Activated B cell treated with CpG ODN at 0.5 μM for 24 hours (primary cell): ENCODE measurements at places on chromosomes 13 and 19.

DNA sequence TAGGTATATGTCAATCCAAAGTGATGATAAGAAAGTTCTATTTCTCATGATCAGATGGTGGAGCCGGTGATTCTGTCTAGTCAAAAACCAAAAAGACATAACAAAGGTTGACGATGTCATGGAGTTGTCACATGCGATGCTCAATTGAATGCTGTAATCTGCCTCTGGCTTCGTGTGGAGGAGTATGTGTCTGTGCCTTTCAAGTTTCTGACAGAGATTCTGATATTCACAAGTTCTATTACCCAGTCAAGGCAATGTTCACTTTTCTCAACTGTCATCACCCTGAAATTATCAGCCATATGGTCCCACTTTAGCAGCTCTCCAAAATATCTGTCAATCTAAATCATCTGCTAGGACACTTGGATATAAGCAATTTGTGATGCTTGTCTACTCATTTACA, 367.6 kb upstream of the PRR20A start:
- no peaks in the 10 kb centered on the region for H3K27me3 ChIP-seq
- no peak overlapping the region for H3K27ac ChIP-seq
- H3K4me1 ChIP-seq: no peaks in the 10 kb centered on the region
- no peak overlapping the region for H3K4me3 ChIP-seq

GRCh38 chr19:39263912-39264305, 4.3 kb upstream of the IFNL2 start:
- H3K27me3 ChIP-seq: peaks cover 31% of the 10 kb centered on the region
- H3K36me3 ChIP-seq: no peaks in the 10 kb centered on the region
- DNase-seq: no peak
- no peak overlapping the region for H3K27ac ChIP-seq

DNA sequence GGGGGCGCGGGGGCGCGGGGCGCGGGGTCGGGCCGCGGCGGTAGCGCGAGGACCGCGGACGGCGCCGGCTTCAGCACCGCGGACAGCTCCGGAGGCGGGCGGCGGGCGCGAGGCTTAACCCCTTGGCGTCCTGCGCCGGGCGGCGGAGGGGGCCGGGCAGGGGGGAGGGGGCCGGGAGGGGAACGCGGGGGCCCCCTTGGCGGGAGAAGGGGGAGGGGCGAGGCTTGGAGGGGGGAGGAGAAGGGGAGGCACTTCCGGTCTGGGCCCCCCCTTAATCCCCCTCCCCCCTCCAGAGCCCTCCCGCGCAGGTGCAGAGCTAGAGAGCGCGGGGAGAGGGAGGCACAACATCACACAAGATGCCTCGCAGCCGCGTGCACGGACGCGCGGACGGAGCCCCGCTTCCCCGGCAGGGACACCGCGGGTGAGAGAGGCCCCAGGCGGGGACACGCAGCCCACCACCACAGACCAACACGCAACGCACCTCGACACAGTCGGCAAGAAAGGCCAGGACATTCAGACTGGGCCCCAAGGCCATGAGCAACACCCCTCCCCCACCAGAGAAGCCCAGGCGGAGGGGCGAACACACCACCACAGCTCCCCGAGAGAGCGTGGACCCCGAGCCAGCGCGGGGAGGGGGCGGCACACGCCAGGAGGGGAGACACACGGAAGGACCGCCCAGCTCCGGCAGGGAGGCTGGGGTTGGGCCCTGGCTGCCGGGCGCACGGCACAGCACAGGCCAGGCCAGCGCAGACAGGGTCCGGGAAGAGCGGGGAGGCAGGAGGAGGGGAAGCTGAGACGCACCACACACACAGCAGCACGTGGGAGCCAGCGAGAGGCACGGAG, 24.1 kb downstream of the SHANK1 start:
- no peaks in the 10 kb centered on the region for H3K36me3 ChIP-seq
- no peak for DNase-seq
- no peak overlapping the region for H3K4me3 ChIP-seq

GRCh38 chr13:91133941-91134802, 213.3 kb upstream of the MIR17HG start:
- no peak overlapping the region for H3K4me3 ChIP-seq
- H3K36me3 ChIP-seq: no peaks in the 10 kb centered on the region
- DNase-seq: no peak

DNA sequence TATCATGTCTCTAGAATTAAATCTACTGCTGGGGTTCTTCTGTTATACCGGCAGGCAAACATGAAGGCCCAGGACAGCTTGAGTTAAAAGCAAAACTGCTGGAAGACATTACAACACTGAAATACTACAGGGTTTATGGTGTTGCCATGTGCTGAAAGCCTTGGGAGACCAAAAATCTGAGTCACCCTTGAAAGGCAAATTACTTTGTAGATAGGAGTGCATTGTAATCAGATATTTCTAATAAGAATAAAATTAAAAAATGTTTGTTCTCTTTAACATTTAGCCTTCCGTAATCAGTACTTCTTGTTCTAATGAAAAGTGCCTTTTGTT, 181.3 kb downstream of the PCDH9 start:
- H3K4me3 ChIP-seq: no peak overlapping the region
